ENCODE measurements at places on chromosomes 4 and X.

GRCh38 chr4:93433840-93434239 lies 394.7 kb upstream of the ATOH1 start:
- DNase-seq = no peak

GRCh38 chrX:130874751-130875150 lies 28.3 kb downstream of the ENOX2 start:
- DNase-seq = no peak

GRCh38 chr4:147707892-147708672 lies 23.8 kb upstream of the ARHGAP10 start:
- DNase-seq = peak; percentile 54

DNA sequence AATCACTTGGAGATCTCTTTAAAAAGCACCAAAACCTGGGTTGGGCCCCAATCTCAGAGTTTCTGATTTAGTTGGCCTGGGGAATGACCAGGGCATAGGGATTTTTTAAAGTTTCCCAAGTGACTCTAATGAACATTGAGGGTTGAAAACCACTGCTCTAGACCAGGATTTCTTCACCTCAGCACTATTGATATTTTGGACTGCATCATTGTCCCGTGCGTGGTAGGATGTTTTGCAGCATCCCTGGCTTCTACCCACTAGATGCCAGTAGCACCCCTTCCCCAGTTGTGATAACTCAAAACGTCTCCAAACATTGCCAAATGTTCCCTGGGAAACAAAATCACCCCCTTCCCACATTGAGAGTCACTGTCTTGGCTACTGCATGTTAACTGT lies 61.8 kb downstream of the ATXN3L start:
- no peak for DNase-seq

DNA sequence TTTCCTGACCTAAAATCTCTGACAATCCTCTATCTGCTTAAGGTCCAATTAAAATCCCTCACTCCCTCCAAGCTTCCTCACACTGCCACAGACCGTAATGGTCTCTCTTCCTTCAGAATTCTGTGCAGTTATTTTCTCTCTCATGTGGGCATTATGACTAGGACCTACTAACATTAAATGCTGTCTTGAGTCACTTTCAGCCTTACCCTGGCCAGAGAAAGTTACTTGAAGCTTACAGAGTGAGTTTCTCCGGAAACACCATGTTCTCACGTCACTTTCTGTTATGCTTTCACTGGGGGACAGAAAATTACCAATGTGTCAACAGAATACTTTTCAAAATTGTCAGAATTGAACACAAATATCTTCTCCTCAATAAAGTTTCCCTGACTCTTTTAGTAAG lies 271.8 kb downstream of the INPP4B start:
- no peak for DNase-seq

GRCh38 chrX:48466696-48467095 lies 3.4 kb downstream of the SLC38A5 start:
- DNase-seq = peak; percentile 62

DNA sequence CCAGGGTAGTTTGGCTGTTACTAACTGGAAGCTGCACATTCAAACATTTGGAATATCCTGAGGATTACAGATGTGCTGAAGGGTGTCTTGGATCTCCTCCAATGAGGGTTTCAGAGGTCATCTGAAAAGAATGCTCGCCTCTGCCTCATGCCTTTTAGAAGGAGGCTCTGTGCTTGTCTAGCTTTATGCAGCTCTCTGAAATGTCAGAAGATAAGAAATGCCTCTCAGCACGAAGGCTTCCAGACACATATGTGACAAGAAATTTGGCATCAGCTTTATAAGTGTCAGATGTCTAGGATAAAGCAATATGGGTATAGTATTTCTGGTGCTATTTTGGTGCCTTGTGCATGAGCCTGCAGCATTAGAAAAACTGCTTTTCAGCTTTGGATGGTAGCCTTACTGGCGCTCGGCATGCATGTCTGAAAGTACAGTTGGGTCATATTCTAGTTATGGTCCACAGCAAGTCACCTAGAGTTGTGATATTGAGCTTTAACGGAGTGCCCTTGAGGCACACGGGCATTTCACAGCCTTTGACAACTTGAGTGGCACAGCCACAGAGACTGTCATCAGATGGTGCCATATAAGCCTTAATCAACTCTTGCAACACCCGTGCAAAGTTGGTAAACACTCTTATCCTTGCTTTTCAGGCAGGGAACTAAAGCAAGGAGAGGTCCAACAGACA lies 70.8 kb upstream of the PGRMC2 start:
- DNase-seq = no peak

DNA sequence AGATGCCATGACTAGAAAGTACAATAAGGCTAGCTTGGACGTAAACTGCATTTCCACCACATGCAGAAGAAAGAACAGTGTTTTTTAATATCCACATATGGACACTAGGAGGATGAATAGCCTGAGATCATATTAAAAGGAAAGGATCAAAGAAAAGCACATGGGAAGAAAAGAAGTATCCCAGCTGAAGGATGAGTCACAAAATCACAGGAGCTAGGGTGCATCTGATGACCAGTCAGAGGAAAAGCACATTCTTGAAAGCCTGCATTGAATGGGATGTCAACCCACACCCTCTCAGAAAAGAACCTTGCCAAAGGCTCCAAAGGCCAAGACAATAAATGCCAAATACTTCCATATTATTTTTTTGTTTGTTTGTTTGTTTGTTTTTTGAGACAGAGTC lies 56.8 kb upstream of the PRDX4 start:
- no peak for DNase-seq

- DNase-seq = no peak
Observed at GRCh38 chr4:76811604-76812412, 86.1 kb downstream of the SOWAHB start.

DNA sequence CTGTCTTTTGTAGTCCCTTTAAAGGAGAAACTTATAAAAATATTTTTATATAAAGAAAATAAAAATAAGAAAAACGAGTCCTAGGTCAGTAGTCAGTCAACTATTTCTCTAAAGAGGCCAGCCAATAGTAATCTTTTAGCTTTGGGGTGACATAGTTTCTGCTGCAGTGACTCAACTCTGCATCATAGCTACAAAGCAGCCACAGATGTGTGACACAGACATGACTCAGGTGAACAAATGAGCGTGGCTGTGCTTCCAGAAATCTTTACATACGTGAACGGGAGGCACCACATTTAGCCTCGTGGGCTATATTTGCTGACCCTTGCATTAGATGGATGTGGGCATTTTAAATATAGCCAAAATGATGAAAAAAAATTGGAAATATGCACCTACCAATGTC lies 1862.5 kb upstream of the TENM3 start:
- no peak for DNase-seq

DNA sequence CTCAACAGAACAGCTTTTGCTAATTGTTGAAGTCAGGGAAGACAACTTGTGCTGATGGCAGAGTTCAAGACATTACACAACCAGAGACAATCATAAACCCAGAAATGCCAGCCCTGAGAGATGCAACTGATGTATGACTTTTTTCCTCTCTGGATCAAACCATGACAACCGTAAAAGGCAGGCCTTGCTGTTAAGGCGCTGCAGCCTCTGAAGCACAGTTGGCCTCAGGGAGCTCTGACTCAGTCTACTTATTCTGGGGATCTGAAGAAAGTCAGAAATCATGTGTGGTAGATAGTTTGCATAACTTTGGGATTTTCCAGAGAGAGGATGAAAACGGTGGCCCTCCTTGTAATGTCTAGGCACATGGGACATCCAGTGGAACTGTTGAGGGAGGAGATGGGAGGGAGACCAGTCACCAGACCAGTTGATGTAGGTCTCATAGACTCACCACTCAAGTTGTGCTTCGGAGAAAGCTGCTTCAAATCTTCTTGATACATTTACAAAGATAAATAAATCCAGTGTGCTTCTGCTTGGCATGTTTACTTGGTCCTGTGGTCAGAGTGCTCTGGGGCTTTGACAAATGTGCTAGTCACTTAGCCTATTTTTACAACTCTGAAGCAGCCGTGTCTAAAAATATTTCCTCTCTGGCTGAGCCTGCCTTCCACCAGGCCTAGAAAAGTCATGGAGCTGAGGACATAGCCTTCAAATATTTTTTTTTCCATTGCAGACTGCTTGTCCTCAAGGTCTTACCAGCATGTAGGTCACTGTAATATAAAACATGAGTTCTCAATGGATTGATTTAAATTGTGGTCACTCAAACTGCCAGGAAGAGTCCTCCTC lies 7.5 kb downstream of the HADH start:
- DNase-seq = no peak

- DNase-seq = no peak
Observed at GRCh38 chr4:77145842-77146185, 11.2 kb upstream of the CCNG2 start.

- DNase-seq = peak; percentile 12
Observed at GRCh38 chrX:56564164-56564885, 898 bp downstream of the UBQLN2 start.

DNA sequence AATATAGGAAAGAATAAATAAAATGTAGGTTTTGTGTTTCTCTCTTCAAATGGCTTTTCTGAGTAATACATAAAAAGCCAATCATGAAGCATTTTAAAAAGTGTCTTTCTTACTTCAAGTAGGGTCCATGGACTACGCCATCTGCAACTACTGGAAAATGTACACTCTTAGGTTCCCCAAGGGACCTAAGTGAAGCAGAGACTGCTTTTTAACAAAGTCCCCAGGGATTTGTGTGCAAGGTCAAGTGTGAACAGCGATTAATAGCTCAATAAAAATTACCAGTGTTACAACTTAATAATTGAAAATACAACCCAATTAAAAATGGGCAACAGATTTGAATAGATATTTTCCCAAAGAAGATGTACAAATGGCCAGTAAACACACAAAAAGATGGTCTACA lies 84.9 kb downstream of the ARHGAP6 start:
- no peak for DNase-seq

GRCh38 chrX:40008791-40009461 lies 88.8 kb downstream of the BCOR start:
- DNase-seq = peak; percentile 44

DNA sequence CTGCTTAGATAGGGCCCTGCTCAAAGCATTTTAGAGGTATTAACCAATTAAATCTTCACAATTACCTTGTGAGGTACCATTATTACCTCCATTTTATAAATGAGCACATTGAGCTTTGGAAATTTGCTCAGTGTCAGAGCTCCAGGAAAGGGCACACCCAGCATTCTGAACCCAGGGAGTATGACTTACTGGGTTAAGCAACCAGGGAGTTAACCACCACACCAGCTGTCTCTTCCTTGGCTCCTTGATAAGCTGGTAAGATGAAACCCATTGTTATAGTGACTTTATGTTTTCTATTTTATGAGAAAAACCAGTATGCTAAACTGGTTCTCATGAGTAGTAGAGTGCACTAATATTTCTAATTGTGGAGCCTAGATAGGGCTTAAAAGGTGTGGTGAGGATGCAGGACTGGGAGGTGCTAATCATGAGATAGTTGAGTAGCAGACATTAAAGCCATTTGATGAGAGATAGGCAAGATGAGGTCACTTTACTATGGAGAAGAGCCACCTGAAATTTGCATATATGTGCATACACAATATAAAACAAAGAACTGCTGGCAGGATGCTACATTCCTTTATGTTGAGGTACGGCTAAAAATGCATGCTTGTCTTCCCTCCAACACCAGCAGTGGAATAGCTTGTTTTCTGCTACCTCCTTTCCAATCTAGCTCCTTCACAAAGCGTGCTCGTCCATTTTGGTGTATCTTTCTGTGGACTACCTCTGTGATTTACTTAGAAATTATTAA lies 556.1 kb downstream of the SPRY1 start:
- DNase-seq = no peak

DNA sequence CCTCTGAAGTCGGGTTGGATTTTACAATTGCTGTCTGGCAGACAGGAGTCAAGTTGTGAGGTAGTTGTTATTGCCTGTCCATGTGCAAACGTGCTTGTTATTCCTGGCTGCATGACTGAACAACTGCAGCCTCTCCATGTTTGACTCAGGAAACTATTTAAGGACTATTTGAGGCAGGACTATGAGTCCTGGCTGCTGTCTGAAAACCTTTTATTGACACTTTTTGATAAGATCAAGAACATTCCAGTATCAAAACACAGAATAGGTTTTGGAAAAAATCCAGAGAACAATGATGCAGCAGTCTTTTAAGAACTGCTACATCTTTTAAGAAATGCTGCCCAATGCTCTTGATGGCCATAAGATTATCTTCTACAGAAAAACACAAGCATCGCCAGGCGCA lies 10.0 kb upstream of the SPRY1 start:
- no peak for DNase-seq

- DNase-seq = no peak
Observed at GRCh38 chr4:66475596-66475995, 805.3 kb upstream of the EPHA5 start.

DNA sequence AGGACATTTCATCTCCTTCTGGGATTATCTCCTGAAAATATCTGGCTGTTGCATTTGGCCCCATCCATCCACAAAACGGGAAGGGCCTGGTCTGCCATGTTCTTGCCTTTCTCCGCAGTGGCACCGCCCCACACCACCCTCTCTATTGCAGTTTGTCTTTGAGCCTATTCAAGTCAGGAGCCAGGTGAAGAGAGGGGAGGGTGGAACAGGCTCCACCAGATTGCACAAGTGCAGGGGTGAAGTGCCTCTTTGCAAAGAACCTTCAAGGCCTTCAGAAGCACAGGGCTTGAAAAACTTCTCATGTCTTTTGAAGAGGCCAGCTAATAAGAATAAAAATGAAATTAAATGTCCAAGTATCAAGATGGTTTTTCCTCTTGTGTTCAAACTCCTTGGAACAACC lies 28.7 kb downstream of the RS1 start:
- no peak for DNase-seq

GRCh38 chr4:99945718-99946355 lies 581 bp downstream of the DNAJB14 start:
- DNase-seq = peak; percentile 39

- DNase-seq = no peak
Observed at GRCh38 chrX:54818221-54818620, 10.7 kb downstream of the MAGED2 start.

DNA sequence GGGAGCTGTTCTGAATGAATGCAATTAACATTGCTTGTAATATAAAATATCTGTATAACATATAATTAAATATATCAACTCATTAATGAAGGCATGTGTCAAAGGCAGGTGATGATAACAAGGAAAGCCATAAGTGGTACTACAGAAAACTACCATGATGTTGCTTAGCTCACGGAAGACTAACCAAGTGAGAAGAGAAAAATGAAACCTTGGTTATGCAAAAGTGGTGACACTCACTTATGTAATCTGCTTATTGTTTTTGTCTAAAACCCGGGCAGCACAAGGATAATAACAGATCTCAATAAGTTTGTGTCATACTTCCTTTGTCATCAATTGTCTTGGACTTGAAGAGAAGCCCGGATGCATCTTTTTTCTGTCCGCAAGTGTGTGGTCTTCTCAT lies 156.4 kb downstream of the HS6ST2 start:
- DNase-seq = no peak

DNA sequence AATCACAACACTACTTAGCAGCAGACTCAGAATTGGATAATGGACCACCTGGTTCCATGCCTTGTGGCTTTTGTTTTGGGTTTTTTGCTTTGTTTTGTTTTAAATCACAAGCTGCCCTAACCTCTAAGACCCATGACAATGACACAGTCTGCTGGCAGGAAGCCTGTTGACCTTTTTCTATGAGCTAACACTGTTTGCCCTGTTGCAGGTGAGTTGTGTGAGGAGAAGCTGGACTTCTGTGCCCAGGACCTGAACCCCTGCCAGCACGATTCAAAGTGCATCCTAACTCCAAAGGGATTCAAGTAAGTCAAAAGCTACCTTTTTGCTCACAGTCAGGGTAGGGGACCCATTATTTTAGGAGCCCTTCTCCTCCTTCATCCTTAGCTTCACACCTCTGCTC lies 110.8 kb upstream of the PACRGL start:
- DNase-seq = no peak

All from activated naive CD8-positive, alpha-beta T cell treated with anti-CD3 and anti-CD28 coated beads, Interleukin-2, amount 50 U/mL, for 24 hours (primary cell).